CD4-positive, alpha-beta T cell treated with Interleukin-2 at 100 ng/mL for 4 hours (primary cell): ENCODE measurements at places on chromosomes 2 and 18.

GRCh38 chr2:53994818-53995808 is 24.3 kb upstream of the PSME4 start:
- peak; percentile 70 for DNase-seq

DNA sequence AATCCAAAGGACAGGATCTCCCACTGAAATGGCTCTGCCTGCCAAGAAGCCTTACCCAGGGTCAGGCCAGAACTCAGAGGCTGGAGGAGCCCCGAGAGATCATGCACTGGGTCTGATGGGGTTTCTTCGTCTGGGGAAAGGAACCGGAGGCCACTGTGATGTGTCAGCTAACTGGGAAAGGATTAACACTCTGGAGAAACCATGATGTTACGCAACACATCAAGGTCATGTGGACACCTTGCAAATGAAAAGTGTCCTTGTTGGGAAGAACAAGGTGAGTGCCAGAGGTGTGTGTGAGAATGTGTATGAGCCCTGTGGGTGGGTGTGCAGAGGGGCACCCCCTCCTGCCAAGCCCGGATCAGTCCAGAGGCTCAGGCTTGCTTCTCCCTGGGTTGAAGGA is 86.9 kb downstream of the CRACDL start:
- no peak for DNase-seq

DNA sequence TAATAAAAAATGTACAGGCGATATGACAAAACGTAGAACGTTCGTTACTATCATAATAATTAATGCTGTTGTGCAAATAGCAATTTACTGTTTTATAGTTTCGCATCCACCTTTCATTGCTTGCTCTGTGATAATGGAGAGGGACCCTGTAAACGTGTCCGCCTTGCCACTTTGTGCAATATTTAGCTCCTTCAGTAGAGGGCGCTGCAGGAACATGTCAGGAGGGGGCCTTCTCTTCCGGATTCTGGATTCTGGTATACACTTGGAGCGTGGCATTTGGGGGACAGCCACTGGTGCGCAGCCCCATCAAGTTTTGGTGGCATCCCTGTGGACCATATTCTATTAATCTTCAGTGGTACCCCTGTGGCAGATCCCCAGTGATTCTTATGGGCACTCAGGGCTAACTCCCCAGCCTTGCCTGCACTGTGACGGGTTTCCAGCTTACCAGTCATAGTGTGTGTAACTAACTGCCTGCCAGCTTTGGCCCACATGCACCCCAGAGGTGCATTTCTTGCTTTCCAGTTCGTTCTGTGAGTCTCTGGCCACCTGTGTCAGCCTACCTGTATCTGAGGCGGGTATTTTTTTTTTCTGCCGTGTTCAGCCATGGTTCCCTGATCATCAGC is 140.3 kb downstream of the CYRIA start:
- DNase-seq, result peak; percentile 8

GRCh38 chr18:26843760-26844159 is 21.7 kb downstream of the AQP4 start:
- no peak for DNase-seq

DNA sequence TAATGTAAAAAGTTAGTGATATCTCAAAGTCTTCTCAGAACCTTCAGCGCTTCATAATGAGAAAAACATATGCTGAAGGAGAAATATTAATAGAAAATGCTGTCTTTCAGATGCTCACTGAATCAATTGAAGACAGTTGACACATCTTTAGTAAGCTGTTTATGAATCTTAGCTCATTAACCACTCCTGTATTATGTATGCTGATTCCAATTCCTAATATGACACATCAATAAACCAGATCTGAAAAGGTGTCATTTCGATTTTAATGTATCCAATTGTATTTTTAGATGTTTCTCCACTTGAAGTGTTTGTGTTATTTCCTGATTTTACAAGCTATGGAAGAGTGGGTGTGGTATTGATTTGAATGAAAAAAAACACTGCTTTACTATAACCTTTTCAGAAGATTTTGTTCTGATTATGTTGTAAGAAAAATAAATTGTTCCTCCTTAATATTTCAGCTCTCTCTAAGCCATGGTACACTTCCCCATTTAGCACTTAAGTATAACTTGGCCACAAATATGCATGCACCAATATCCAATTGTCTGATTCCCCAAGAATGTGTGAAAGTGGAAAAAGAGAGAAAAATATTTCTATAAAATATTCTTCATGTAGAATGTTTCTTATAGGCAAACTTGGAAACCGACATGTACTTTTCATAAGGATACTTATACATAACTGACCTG is 569.8 kb downstream of the ARHGAP15 start:
- DNase-seq, result no peak

GRCh38 chr18:76459687-76460350 is 35.2 kb downstream of the ZNF516 start:
- DNase-seq, result no peak

DNA sequence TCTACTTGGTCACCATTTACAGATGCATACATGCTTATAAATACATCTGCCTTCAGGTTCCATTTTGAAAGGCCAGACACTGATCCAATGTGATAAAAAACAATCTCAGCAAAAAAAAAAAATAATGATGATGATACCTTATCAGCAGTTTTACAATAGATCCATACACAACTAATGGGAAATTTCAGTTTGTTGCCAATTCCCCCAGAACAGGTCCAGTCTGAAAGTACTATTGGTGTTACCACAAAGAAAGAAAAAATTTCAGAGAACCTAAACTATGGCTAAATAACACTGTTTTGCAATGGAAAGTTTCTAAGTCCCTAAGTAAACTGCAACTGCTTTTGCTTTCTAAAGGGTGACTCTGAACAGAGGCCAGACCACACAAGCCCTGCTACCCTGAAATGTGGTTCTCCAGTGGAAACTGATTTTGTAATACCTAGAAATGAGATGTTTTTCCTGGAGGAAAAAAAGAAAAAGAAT is 54.1 kb downstream of the LPIN2 start:
- DNase-seq, result peak; percentile 78

GRCh38 chr2:142058149-142058548 is 72.7 kb downstream of the LRP1B start:
- no peak for DNase-seq

DNA sequence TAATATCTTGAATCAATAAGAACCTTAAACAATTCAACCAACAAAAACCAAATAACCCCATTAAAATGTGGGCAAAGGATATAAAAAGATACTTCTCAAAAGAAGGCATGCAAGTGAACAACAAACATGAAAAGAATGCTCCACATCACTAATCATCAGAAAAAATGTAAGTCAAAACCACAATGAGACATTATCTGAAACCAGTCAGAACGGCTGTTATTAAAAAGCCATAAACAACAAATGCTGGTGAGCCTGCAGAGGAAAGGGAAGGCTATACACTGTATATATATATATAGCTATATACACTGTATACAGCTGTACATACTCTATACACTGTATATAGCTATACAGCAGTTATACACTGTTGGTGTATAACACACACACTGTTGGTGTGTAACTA is 47.8 kb upstream of the GALNT13 start:
- DNase-seq, result no peak

GRCh38 chr2:101501443-101501842 is 26.5 kb upstream of the RFX8 start:
- DNase-seq, result no peak

- DNase-seq, result peak; percentile 63
Measured at GRCh38 chr2:19868701-19869580, 32.8 kb downstream of the TTC32 start.

DNA sequence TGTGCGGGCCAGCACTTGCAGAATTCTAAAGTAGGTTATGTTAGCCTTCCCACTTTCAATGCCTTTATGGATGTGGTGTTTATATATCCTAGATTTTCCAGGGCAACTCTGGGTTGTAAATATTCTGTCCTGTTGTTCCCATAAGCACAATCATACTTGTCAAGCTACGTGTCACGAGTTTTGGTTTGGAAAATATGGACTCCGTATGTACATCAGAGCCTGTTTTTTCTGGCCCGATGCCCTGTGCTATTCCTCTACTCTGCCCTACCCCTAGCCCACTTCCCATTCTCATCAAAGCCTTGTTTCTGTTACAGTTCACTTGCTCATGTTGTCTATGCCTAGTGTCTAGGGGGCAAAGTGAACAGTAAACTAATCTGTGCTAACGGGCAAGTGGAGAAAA is 27.0 kb upstream of the ZEB2 start:
- DNase-seq, result no peak

DNA sequence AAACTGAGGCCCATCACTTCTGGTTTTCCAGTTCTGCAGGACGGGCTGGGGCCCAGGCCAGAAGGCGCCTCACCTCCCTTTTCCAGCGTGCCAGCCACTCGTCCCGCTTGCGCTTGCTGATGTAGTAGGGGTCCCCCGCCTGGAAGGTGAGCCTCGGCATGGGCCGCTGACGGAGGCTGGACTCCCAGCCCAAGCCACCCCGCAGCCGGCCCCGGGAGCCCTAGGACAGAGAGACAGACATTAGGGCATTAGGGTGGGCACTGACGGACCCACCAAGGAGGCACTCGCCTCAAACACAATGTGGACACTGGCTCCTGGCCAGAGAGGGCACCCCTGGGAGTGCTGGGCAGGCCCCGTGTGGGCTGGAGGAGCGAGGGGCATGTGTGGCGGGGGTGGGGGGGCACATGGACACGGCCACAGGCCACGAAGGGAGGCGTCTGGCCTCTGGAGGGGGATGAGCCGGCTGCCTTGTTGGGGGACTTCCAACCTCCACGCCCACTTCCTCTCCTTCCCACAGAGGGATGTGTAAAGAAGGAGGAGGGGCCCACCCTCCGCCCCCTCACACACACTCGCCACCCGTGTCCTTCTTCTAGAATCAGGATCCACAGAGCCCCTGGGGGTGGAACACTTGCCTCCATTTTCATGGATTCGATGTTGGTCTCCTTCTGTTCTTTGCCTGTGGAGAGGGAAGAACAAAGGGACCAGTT is 66.7 kb downstream of the DNMT3A start:
- peak; percentile 57 for DNase-seq

DNA sequence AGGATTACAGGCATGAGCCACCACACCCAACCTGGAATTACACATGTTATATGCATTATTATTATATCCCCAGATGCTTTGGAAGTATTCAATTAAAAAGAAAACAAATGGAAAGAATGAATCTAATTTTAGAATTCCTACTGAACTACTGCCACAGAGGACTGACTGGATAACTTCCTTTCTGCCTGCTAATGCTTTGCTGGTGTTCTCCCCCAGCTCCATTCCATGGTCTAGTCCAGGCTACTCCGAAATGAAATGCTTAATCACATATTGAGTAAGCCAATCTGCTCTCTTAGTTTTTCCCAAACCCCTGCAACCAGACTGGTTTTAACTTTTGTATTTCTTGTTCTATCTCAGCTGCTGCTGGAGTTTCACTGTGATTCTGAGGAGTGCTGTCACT is 519.1 kb downstream of the SOX11 start:
- DNase-seq, result no peak

DNA sequence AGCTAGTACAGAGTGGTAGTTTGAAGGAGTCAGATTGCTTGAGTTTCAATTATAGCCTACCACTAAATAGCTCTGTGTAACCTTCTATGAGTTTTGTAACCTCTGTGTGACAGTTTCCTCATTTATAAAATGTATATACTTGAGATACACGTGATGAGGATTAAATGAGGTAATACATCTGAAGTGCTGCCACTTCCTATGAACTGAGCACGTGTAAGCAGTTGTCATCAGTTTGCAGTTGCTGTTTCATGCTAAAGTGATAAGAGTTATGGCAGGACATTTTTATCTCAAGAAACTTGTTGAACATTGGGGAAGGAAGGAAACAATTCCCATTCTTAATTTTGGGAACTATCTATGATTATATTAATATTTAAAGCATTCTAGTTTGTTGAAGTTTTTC is 38.5 kb downstream of the CARF start:
- DNase-seq, result no peak

GRCh38 chr2:200383380-200384110 is 77.1 kb downstream of the SPATS2L start:
- peak; percentile 61 for DNase-seq

DNA sequence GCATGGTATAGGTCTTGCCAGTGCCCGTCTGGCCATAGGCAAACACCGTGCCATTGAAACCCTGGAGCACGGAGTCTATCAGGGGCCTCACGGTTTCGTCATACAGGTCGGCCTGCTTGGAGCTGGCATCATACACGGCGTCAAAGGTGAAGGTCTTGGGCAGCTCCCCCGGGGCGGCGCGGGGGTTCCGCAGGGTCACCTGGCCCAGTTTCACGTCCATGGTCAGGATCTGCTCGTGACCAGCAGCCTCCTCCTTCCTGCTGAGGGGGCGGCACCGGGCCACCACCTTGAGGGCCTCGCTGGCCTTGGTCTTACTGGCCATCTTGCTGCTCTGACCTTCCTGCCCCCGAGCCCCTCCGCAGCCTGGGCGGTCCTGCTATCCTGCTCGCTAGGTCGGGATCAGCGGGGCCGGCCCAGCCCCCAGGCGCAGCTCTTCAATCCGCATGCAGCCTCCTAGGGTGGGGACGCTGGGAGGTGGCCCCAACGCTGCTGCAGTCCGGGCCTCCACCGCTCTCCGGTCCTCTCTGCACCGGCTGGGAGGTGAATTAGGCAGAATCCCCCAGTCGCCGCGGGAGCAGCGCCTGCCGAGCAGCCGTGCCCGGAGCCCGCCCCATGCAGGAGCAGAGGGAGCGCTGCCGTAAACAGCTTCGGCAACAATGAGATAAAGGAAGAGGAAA is 563 bp downstream of the KIF3C start:
- DNase-seq, result no peak

DNA sequence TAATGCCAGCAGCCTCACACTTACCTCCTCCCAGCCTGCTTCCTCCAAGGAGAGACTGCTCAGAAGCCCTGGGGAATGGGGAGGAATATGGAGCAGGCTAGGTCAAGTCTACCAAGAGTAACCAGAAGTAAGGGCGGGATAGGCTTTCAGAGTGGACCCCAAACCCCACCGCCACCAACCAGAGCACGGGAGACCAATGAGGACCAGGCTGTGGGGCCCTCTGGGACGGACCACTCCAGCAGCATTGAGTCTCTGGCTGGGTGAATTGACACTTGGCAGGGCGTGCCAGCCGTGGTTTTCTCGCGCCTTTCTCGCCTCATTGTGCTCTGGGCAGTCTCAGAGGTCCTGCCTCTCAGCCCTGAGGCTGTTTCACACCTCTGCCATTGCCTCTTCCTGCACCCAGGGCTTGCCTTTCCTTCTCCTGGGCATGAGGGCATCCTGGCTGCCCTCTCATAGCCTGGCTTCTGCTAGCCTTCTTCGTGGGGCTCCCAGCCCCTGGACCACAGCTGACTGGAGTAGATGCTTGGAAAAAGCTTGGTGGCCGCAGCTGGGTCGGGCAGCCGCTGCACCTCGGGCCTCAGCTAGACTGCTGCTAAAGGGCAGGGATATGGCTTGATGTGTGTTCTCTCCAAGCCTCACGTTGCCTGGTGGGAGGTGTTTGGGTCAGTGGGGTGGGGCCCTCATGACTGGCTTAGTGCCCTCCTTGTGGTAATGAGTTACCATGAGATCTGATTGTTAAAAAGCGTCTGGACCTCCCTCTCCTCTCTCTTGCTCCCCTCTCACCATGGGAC is 40.5 kb upstream of the HS6ST1 start:
- DNase-seq, result no peak

- DNase-seq, result no peak
Measured at GRCh38 chr2:18444806-18445205, 115.6 kb downstream of the RDH14 start.

- DNase-seq, result no peak
Measured at GRCh38 chr2:199684832-199685231, 166.2 kb downstream of the FTCDNL1 start.

- no peak for DNase-seq
Measured at GRCh38 chr2:128602038-128602698, 283.5 kb upstream of the HS6ST1 start.
